Osteocyte (in vitro differentiated cells): ENCODE measurements at places on chromosomes 13 and 19. TPM values are rescaled to one million over a fixed set of nuclear protein-coding genes. Genes with fewer than 3 reads are reported as not detected.

Gene NLRP4
- not detected in 2 replicates for total RNA-seq

Gene TNNI3
- 0.57 TPM in 1 of 2 replicates, not detected in the other for total RNA-seq

Gene PSPN
- total RNA-seq, result 3.2 and 3.5 TPM in 2 replicates

- DNase-seq, result no peak
Observed at GRCh38 chr13:74298923-74299322, 164.7 kb upstream of the KLF12 start.

- DNase-seq, result no peak
Observed at GRCh38 chr19:14393329-14393728, 12.1 kb downstream of the ADGRE5 start.

DNA sequence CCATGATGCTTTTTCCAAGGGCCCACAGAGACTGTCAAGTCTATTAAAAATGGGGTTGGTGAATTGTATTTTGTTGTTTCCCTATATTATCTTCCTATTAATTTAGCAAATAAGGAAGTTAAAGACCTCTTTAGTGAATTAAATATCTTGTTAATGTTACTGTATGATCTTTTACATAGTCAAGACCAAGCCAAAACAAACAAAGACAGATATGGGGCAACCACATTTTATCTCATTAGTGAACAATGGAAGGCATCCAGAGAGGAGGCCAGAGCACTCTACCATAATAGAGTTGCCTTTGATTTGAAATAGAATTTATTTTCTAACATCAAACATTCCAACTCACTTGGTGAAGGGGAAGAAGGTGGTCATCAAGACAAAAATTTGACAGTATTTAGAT, 169.4 kb downstream of the B3GLCT start:
- no peak for DNase-seq

GRCh38 chr13:22061806-22062391, 391.0 kb downstream of the FGF9 start:
- no peak for DNase-seq

- DNase-seq, result no peak
Observed at GRCh38 chr19:47445527-47445926, 26.2 kb downstream of the SLC8A2 start.

DNA sequence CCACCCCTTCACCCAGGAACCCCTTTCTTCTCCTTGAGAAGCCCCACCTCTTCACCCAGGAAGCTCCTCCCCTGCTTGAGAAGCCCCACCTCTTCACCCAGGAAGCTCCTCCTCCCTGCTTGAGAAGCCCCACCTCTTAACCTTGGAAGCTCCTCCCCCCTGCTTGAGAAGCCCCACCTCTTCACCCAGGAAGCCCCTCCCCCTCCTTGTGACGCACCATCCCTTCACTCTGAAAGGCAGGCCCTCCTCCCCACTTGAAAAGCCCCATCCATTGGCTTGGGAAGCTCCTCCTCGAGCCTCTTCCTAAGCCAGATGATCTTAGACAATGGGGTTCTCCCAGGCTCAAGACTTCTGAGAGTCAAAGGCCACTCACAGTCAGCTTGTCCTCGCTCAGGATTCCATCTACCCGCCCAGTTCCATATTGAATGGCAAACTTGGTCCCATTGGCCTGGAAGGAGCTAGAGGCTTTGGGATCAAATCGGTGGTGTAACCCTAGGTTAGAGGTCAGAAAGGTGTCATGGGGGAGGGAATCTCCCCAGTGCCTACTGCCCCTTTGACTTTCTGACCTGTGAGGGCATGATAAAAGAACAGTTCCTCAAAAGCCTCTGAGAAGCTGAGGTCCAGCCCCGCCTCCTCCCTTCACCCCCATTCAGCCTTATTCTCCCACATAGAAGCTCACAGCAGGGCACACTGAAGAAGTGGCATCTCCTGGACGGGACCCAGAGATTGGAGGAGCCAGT, 4.0 kb downstream of the NAPSA start:
- DNase-seq, result no peak

DNA sequence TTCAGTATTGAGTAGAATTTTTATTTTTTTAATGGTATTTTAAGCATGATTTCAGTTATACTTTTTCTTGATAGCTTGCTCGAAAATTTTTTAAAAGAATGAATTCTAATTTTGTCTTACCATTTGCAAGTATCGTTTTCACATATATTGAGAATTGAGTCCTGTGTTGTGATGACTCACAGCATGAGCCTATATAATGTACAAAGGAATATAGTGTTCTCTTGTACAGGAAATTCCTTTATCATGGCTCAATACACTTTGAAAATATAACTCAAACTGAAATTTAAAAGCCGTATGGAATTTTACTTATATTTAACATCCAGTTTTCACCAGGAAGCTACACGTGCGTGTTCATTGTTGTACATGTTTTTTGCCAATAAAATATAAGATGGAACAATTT, 161.1 kb upstream of the TMTC4 start:
- DNase-seq, result no peak

DNA sequence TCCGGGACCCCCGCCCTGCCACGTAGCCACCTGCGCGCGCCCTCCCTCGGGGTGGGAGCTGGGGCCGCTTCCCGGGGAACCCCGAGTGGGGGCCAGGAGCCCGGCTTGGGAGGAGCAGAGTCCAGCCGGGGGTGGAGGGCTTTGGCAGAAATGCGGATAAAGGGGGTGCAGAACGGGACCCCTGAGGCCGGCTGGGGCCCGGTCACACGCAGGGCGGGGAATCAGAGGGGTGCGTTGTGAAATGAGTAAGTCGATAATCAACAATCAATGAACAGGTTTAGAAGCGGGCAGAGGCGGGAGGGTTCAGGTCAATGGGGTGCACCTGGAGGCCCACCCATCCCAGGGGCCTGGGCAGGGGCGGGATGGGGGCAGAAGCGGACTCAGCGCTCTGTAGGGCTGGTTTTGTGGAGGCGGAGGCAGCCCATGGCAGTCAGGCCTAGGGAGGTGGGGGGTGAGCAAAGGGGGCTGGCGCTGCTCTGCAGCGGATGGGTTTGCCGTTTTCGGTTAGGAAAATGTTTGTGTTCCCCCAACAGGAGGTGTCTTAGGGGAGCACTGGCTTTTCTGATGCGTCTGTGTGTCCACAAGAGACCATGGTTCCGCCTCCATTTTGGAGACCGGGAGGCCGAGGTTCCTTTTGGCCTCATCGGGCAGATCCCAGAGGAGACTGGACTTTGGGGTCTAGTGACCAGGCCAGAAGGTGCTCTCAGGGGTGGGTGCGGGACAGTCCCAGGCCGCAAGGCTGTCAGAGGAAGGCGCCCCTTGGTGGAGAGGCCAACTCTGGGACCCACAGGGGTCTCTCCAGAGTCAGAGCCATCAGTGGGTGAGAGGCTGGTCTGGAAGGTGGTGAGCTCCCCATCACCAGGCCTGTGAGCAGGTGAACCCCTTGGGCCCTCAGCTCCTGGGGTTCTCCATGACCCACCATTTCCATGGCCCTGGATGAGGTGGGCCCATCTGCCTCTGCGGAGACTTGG, 683 bp upstream of the DIRAS1 start:
- no peak for DNase-seq

DNA sequence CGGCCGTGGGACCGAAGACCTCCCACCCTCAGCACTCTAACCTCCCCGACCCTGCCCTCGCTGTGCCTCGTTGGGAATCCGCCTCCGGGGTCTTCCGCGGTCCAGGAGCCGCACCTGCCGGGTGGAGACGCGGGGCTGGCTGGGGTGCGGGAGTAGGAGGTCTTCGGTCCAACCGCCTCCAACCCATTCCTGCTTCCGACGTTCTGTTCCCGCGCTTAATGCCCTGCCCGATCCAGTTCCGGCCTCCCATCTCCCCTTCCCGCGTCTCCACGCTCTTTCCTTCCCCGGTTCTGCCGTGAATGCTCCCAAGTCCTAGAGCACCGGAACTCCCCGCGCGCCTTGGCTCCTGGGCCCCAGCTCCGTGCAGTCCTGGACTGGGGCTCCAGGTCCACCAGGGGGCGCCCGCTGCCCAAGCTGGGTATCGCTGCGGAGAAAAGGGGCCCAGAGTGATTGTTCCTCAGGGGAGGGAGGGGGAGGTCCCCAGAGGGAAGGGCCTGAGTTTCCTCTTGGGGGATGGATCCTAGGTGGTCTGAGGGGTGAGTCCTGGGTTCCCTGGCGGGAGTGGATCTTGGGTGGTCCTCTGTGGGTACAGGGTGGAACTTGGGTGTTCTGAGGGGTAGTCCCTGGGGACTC, 14.1 kb upstream of the TNFSF9 start:
- peak; percentile 97 for DNase-seq

GRCh38 chr19:12794971-12795381, 3.7 kb downstream of the JUNB start:
- no peak for DNase-seq

DNA sequence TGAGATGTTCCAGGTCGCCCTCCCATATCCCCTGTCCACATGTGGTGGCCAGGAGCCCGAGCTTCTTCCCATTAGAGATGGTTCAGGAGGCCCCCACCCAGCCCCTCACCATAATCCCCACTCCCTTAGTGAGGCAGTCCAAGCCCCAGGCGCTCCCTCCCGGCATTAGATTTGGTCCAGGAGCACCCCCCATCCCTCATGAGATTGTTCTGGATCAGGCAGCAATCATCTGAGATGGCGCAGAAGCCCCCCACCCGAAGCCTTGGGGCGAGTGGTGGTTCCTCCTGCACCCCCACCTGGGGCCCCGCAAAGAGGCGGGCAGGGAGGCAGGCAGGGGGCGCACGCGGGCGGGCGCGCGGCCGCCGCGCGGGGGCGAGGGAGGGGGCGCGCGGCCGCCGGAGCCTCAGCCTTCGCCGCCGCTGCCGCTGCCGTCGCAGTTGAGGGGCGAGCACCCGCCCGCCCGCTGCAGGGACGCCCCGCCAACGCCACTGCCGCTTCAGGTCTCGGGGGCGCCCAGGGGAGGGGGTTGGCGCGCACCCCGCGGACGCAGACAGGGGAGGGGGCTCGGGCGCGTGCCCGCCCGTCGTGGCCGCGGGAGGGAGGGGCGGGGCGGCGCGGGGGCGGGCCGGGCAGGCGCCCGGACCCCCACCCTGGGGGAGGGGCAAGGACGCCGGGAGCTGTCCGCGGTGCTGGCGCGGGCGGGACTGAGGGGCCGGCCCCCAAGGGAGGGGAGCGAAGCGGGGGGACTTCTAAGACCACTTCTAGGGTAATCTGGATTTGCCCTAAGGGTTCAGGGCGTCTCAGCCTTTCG, 46.4 kb upstream of the SHKBP1 start:
- no peak for DNase-seq

GRCh38 chr19:56118666-56119581, 2.2 kb downstream of the ZNF787 start:
- no peak for DNase-seq

DNA sequence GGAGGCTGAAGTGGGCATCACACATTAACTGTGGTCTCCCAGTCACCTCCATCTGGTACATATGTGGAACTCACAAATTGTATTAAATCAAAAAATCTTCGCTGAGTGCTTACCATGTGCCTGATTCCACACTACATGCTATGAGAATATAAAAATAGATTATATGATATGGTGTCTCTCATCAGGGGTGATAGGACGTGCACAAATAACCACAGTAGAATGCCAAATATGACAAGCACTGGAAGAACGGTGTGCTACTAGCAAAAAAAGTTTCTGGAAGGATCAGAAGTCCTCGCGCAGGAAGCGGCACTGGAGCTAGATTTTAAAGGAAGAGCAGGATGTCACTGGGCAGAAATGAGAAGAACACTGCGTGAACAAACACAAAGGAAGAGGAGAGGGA, 62.3 kb downstream of the TBC1D4 start:
- DNase-seq, result no peak

DNA sequence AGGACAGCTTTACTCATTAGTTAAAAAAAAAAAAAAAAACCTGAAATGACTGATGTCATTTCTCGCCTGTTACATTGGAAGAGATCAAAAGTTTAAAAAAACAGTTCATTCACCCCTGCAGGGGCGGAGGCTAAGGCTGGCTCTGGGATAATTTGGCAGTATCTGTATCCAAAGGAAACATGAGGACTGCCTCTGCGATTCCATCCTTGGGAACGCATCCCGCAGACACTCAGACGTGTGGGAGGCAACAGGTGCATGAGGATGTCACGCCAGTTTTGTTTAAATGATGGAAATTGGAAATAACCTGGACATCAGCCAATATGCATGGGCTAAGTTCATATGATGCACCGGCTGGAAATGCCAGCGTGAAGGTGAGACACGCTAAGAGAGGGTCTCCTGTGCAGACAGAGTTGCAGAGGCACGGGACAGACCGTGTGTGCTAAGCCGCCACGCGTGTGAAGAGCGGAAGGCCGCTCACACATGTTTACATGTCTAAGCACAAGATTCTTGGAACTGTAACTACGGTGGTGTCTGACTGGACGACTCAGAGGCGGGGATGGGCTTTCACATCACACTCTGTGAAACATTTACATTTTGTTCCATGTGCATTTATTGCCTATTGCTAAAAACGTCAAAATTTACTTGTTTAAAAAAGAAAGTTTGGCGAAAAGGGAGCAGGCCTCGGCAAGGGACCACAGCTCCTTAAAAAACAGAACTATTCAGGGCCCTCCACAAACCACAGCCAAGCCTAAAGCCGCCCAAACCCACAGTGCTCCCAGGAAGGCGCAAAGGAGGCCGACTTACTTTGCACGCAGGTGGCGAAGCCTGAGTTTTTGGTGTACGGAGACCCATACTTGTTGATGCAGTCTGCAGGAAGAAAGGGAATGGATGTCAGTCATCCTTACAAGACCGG, 17.9 kb downstream of the GAS6 start:
- DNase-seq, result no peak

DNA sequence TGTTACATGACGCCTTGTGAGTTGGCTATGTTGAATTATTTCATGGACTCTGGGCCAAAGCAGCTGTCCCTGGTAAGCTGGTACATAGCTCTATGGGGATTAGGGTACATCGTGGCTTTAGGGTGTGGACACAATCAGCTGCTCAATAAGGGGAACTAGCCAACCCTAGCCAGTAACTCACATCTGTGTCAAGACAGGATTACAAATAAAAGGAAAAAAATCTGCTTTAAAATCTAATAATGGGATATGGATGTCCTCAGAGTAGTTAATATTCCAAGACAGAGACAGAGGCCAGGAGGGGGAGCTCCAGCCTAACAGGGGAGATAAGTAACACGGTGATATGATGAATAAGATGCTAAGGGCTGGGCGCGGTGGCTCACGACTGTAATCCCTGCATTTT, 21.1 kb upstream of the ZNF766 start:
- DNase-seq, result no peak

DNA sequence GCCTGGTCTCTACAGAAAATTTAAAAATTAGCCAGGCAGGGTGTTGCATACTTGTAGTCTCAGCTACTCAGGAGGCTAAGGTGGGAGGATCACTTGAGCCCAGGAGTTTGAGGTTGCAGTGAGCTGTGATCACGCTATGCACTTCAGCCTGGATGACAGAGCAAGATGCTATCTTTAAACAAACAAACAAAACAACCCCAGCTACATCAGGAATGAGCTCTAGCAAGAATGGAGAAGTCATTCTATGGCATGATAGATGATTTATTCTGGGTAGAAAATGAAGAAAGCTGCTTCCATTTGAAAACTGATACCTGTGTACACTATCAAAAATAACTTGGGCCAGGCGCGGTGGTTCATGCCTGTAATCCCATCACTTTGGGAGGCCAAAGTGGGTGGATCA, 15.8 kb upstream of the SHISA2 start:
- DNase-seq, result no peak

GRCh38 chr19:2820112-2820702, 539 bp downstream of the ZNF554 start:
- no peak for DNase-seq

DNA sequence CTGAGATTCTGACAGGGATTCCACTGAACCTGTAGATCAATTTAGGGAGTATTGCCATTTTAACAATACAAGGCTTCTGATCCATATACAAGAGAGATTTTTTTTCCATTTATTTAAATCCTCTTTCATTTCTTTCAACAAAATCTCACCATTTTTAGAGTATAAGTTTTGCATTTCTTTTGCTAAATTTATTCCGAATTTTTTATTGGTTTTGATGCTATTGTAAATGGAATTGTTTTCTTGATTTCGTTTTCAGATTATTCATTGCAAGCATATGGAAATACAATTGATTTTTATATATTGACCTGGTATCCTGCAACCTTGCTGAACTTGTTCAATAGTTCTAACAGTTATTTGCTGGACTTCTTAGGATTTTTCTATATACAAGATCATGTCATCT, 18.4 kb downstream of the LEUTX start:
- DNase-seq, result no peak
